ENCODE measurements at places on chromosomes 4 and X.

GRCh38 chr4:168737806-168738172 is 240.9 kb downstream of the PALLD start:
- DNase-seq, result no peak

DNA sequence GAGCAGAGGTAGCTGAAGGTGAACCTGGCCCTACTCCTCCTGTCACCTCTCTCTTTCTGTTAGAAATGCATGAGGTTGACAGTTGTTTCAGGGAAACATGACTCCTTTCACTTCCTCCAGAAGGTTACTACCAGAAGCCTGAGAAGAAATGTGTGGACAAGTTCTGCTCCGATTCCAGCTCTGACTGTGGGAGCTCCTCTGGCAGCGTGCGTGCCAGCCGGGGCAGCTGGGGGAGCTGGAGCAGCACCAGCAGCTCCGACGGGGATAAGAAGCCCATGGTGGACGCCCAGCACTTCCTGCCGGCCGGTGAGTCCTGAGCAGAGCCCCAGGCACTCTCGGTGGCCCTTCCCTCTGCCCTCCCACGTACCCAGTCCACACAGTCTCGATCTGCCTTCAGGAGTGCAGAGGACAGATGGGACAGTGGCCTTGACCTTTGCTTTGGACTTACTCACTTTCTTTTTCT is 61.3 kb upstream of the TLR2 start:
- no peak for DNase-seq

- DNase-seq, result no peak
Observed at GRCh38 chr4:158538176-158538575, 16.5 kb downstream of the RXFP1 start.

- DNase-seq, result no peak
Observed at GRCh38 chr4:121765971-121766538, 1.1 kb upstream of the SMIM43 start.

GRCh38 chr4:97868097-97868496 is 275.2 kb downstream of the STPG2 start:
- DNase-seq, result no peak

DNA sequence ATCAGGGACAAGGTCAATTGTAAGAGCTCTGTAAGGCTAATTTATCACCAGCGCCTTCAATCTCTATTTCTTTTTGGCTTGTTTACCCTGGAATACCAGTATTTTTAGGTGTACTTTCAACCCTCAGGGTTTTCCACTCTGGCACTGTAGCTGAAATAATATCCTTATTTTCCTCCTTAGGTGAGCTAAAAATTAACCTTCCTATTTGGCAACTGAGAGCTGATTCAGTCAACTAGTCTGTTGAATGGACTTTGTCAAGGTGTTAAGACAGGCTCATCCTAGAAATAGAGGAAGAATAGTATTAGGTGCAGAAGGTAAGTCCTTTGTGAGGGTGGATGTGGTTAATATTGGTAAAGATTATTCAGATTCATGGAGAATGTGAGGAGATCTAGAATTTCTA is 101.3 kb upstream of the BANK1 start:
- DNase-seq, result no peak

GRCh38 chrX:12685541-12685940 is 105.7 kb upstream of the PRPS2 start:
- no peak for DNase-seq

DNA sequence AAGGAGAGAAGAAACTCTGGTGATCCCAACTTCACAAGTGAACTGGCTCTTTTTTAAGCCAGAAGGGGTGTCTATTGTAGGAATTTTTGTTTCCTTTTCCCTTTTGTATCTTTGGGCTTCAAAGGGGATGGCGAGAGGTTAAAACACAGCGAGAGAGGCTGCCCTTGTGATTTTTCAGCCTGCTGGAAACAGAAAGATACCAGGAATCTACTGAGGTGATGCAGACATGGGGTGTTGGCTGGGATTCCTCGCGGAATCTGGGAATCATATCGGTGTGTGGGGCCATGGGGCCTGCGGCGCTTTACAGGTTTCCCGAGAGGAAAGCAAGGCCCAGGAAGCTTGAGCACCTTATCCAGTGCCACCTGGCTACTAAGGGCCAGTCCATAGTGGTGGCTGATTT is 99.4 kb upstream of the STX18 start:
- DNase-seq, result no peak

GRCh38 chrX:153829799-153830639 is at the start of gene PDZD4:
PDZD4 (minus strand) TSS chrX:153830544; CDS start chrX:153830298, 246 bp downstream.
- no peak for DNase-seq

DNA sequence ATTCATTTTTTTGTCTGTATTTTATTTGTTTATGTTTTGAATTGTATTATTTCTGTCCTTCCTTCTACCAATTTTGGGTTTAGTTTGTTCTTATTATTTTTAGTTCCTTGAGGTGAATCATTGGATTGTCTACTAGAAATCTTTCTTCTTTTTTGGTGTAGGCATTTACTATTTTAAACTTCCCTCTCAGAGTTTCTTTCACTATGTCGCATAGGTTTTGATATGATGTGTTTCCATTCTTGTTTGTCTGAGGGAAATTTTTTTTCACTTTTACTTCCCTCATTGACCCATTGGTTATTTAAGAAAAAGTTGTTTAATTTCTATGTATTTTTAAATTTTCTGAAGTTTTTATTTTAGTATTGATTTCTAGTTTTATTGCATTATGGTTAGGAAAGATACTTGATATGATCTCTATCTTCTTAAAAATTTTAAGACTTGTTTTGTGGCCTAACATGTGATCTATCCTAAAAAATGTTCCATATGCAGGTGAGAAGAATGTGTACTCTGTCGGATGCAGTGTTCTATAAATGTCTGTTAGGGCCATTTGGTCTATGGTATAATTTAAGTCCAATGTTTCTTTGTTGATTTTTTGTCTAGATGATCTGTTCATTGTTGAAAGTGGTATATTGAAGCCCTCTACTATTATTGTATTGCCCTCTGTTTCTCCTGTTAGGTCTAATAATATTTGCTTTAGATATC is 68.8 kb downstream of the IL15 start:
- no peak for DNase-seq

DNA sequence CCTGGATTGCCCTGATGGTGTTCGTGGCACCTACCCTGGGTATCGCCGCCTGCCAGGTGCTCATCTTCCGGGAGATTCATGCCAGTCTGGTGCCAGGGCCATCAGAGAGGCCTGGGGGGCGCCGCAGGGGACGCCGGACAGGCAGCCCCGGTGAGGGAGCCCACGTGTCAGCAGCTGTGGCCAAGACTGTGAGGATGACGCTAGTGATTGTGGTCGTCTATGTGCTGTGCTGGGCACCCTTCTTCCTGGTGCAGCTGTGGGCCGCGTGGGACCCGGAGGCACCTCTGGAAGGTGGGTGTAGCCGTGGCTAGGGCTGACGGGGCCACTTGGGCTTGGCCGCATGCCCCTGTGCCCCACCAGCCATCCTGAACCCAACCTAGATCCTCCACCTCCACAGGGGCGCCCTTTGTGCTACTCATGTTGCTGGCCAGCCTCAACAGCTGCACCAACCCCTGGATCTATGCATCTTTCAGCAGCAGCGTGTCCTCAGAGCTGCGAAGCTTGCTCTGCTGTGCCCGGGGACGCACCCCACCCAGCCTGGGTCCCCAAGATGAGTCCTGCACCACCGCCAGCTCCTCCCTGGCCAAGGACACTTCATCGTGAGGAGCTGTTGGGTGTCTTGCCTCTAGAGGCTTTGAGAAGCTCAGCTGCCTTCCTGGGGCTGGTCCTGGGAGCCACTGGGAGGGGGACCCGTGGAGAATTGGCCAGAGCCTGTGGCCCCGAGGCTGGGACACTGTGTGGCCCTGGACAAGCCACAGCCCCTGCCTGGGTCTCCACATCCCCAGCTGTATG is 1.8 kb downstream of the AVPR2 start:
- DNase-seq, result no peak

GRCh38 chr4:52628543-52628942 is 30.6 kb downstream of the USP46 start:
- no peak for DNase-seq

- no peak for DNase-seq
Observed at GRCh38 chrX:22758807-22759481, 240.8 kb upstream of the DDX53 start.

DNA sequence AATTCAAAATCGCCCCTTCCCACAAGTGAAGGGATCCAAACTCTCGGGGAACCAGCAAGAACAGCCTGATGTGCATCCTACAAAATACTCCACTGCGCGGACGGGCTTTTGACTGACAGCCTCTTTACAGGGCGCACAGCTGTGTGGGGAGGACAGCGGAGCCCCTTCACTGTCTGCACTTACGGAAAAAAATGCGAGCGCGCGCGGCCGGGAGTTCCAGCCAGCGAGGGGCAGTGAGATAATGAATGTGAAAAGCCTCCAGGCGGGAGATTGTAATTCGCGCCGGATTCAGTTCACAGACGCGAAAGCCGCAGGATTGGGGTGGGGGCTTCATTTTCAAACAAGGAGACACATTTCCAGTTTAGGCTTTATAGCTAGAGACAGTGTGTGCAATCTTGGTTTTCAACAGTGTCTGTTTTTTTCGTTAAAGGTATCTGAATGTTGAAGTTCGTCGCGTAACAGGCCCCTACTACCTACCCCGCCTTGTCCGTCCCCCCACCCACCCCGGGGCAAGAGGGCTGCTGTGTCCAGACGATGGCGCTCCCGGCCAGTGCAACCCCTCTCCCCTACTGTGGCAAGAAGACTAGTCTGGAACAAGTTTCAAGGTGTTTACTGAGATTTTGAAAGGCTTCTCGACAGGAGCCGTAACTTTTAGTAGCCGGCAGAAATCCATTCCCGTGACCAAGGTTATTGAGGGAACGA is 1.7 kb upstream of the GPR50 start:
- no peak for DNase-seq

DNA sequence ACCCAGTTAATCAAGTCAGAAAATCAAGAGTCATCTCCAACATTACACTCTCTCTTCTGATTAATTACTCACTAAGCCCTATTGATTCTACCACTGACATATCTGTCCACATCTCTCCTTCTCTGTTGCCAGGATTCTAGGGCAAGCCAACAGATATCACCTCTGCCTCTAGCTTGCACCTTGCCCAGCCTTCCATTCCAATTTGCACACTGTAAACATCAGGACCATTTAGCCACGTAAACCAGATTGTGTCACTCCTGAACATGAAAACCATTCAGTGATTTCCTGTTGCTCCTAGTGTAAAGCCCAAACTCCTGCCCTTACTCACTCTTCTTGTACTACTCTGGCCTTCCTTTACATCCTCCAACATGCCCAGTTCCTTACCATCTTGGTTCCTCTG is 68.0 kb upstream of the PLS3 start:
- no peak for DNase-seq

DNA sequence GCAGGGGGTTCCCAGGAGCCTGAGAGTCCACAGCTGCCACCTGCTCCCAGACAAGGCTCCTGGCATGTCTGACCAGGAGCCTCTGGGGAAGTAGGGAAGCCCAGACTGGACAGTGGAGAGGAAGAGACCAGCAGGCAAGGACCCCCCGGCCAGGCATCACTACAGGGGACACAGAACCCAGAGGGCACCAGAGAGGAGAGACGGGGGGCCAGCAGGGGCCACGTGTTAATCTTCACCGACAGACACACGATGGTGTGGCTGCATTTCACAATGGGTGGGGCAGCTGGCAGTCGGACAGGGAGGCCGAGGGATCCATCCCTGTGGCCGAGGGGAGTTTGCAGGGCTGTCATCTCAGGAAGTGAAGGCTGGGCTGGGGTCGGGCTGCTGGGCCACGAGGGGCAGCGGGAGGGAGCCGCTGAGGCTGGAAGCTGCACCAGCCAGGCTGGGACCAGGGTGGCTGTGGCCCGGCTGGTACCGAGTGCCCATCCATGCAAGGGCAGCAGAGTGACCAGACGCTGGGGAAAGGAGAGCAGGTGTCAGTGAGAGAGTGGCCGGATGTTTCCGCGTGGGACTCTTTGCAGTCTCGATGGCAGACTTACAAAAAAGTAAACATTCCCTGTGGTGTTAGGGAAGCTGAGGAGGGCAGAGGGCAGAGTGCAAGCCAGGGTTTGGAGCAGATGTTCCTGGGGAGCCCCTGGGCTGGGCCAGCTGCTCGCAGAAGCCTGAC is 4.7 kb downstream of the PDE6B start:
- DNase-seq, result no peak

DNA sequence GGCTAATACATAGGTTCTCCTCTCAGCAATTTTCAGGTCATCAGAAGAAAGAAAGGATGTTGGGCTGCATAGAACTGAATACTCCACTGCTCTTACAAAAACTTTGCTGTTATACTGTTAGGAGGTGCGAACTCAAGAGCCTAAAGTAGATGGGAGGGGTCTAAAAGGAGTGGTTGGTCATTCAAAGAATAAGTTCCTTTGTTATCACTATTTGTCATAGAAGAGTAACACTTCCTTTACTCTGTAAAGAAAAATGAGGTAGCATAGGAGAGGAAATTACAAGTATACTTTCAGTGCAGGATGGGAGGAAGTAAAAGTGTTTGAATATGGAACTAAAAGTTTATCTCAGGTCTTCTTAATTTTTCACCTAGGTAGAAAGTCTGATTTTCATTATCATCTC is 61.5 kb downstream of the CCNI start:
- no peak for DNase-seq

GRCh38 chrX:139825618-139826017 is 107.2 kb downstream of the ATP11C start:
- DNase-seq, result no peak

GRCh38 chr4:141020801-141021261 is 112.4 kb downstream of the RNF150 start:
- no peak for DNase-seq

DNA sequence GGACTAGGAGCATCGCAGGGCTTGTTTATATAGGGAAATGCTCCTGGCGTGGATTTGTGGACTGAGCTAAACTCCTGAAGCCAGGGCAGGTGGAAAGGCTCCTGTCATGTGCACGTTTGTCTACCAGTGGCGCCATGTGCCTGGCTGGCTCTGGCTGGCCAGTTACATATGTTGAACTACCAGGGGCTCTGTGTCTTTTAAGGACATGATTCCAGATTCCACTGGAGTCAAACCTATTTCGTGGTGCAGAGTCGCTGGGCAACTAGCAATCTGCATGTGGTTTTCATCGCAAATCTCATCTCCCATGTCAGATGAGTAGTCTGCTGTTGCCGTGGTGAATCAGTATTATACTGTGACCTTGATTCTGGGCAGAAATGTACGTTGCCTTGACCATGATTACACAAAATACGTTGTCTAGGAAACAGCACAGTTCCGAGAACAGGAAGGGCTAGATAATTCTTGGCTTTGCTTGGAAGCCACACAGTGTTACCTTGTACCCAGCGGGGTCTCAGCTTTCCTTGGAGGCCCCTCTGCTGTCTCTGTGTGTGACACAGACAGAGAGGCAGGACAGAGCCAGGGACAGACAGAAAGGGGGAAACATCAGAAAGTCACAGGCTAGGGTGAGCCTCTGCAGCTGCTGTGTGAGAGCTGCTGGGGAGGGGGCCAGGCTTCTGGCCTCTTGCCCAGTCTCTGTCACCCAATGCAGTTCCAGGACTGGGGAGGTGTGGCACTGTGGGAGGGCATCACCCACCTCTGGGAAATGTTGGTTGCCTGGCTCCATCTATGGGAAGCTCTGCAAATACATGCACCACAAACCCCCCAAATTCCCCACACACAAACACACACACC is 19.2 kb downstream of the PNMA6E start:
- no peak for DNase-seq

- DNase-seq, result no peak
Observed at GRCh38 chrX:39985071-39985470, 112.7 kb downstream of the BCOR start.
